ENCODE measurements at places on chromosomes 12 and 14.

- DNase-seq: no peak
These were observed 41.2 kb downstream of the ADGRD1 start for GRCh38 chr12:130994821-130995375.

- DNase-seq: no peak
These were observed 12.7 kb upstream of the STON2 start for GRCh38 chr14:81412779-81413178.

DNA sequence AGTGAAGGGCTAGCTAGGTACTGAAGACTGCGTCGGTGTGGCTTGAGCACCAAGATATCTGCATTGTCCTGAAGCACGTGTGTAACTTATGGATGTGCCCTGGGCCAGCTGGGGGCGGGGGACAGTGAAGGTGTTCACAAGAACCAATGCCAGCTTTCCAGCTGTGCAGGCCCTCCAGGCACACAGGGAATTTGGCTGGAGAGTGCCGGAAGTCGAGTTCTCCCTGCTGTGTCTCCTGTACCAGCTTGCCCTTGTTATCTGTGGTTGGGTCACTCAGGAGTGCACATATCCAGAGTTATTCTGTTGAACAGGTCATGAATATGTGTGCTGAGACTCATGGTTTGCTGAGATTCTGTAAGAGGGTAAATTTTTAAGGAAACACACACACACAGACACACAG, 75.9 kb upstream of the CRY1 start:
- DNase-seq: no peak

DNA sequence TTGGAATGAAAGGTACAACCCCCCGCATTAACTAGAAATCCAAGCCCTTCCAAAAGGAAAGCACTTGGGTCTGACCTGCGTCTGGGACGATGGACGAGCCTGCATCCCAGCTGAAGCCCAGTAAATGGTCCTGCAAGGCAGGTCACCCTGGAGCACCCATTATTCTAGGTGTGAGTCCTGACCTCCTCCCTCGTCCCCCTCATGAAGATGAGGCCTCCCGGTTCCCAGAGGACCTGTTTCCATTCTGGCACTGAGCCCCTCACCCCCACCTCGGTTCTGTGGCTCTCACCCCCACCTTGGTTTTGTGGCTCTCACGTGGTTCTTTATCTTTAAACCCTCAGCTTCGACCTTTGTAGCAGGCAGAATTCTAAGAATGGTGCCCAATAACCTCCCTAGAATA, 7.3 kb downstream of the IFI27 start:
- no peak for DNase-seq
